Stimulated activated naive CD8-positive, alpha-beta T cell treated with anti-CD3 and anti-CD28 coated beads, Interleukin-15, Interleukin-2, amounts not matched to agents 100 U/mL and 50 U/mL, for 24 hours (primary cell): ENCODE measurements at places on chromosomes 6 and 20.

DNA sequence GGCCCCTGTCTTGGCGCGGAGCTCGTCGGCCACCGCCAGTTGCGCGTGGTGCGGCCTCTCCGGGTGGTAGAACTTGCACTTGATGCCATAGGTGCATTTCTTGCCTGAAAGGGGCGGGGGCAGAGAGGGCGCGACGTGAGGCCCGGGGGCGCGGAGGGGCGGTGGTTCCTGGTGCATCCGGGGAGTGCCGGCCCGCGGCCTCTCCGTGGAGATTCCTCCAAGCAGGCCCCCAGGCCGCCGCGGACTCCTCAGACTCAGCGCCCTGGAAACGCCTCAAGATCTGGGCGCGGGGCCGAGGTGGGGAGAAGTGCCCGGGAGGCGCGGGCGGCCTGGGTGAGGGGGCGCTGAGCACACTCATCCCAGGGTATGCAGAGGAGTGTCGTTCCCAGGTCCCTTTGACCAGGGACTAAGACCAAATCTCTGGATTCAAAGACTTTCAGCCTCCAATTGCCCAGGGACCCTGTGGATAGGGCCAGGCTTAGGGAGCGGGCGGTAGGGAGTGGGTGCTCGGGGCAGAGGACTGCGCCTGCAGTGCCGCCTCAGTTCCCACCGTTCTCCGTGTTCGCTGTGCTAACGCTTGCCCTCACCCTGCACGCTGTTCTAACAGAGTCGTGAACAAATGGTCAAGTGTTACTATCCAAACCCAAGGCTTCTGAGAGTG lies 33.3 kb downstream of the ZC3H12D start:
- peak; percentile 33 for DNase-seq

DNA sequence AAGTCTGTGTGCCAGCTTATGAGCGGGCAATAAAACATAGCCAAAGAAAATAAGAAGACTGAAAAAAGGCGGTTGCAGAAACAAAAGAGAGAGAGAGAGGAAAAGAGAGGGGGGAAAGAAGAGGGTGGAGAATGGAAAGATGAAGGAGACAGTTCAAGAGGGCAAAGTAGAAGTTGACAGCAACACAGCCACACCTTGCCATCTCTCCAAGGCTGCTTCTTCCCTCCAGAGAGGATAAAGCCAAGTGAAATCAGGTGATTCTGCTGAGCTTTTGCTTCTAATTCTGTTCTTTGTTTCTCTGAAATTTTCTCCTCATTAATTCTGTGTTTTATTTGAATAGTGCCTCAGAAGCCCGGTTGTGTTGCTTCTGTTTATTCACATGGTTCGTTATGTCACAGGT lies 48.5 kb downstream of the PTPRK start:
- DNase-seq: no peak

- DNase-seq: no peak
Observed at GRCh38 chr20:56788671-56789610, 159.8 kb downstream of the TFAP2C start.

DNA sequence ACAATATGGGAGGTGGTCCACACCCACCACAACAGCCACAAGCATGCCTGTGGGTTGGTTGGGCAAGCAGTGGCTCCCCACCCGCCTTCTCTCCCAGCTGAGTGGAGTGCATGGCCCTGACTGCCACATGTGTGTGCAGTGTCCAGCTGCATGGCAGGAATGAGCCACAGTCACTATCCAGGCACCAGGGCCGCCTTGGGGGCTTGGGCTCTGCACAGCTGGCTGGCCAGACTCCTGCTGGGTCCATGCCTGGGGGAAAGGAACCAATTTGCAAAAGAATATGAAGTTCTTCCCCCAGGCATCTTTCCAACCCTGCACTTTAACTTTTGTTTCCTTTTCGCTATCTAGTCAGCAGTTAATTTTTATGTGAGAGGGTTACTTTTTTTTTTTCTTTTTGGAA lies 11.6 kb upstream of the ASCC3 start:
- DNase-seq: no peak

GRCh38 chr6:142935553-142936517 lies 9.1 kb downstream of the HIVEP2 start:
- DNase-seq: peak; percentile 40

- DNase-seq: no peak
Observed at GRCh38 chr20:45835329-45835765, 1.7 kb downstream of the SNX21 start.

GRCh38 chr6:22873513-22874136 lies 304.3 kb downstream of the HDGFL1 start:
- no peak for DNase-seq

- DNase-seq: peak; percentile 7
Observed at GRCh38 chr6:115838763-115839401, 221.8 kb downstream of the FRK start.

- DNase-seq: no peak
Observed at GRCh38 chr6:45455408-45455807, 77.7 kb upstream of the SUPT3H start.

- no peak for DNase-seq
Observed at GRCh38 chr6:35470663-35471120, 2.5 kb downstream of the RPL10A start.

GRCh38 chr20:19977373-19977770 lies 39.8 kb upstream of the NAA20 start:
- no peak for DNase-seq

GRCh38 chr6:2129182-2129621 lies 116.2 kb downstream of the GMDS start:
- DNase-seq: no peak

- no peak for DNase-seq
Observed at GRCh38 chr6:53318429-53318828, 30.3 kb downstream of the ELOVL5 start.

DNA sequence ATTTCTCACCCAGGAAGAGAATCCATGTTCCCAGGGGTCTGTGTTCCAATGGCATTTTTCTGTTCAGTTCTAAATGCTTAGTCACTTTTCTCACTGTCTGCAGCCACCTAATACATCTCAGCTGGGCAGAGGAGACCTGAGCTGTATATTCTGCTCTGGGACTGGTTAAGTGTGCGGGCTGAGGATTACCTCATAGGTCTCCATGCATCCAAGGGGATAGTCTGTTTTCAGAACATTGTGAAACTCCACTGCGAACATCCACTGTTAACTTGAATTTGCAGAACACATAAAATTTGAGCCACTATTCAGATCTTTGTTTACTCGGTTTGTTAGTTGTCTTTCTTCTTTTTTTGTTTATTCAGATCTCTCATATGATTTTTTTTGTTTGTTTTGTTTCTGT lies 947.1 kb downstream of the TFAP2A start:
- DNase-seq: no peak

DNA sequence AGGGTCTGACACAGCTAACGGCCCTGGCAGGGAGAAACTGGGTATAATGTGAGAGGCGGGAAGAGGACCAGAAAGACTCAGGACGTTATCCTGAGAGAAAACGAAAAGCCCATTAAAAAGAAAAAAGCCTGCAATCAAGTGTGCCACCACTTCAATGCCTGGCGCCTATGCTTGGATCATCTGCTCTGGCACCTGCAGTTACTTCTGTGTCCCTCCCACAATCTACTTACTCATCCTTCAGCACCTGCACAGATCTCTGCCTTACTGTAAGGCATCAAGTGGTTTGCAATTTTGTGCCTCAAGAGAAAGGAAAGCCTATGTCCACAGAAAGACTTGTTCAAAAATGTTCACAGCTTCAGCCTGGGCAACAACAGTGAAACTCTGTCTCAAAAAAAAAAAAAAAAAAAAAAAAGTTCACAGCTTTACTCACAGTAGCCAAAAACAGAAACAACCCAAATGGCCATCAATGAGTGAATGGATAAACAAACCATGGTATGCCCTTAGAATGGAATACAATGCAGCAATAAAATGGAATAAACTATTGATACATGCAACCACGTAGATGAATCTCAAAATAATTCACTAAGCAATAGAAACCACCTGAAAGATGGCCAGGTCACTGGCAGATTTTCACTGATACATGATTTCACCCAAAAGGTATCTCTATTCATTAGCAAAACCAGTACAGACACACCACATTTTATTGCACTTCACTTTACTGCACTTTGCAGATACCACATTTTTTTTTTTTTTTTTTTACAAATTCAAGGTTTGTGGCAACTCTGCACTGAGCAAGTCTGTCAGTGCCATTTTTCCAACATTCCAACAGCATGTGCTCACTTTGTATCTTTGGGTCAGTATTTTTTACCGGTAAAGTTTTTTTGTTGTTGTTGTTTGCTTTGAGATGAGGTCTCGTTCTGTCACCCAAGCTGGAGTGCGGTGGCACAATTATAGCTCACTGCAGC lies 48.6 kb downstream of the ABHD12 start:
- no peak for DNase-seq

- DNase-seq: no peak
Observed at GRCh38 chr20:10347086-10347880, 86.7 kb downstream of the MKKS start.

GRCh38 chr20:32387252-32387651 lies 29.1 kb downstream of the ASXL1 start:
- DNase-seq: no peak

DNA sequence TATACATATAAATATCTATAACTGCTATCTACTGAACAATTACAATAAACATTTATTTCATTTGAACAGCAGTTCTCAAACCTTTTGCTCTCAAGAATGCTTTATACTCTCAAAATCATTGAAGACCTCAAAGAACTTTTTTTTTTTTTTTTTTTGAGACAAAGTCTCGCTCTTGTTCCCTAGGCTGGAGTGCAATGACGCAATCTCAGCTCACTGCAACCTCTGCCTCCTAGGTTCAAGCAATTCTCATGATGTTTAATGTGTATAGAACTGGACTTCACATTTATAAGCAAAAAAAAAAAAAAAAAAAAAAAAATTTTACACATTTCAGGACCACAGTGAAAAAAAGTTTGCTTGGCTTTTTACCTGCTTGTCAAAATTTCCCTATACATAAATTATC lies 11.7 kb downstream of the UBE2V1 start:
- no peak for DNase-seq

DNA sequence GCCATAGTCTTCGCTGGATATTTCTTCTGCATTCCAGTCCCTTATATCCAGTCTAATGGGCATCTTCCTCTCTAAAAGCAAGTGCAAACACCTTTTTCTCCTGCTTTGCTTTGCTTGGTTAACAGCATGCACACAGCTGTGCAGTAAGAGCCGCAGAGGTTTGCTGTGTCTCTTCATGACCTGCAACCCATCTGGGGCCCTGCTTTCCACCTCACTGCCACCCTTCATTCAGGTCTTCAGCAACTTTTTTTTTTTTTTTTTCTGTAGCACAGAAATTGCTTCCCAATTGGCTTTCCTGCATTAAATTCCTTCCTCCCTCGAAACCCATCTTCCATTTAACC lies 14.4 kb downstream of the NEDD9 start:
- DNase-seq: no peak

- no peak for DNase-seq
Observed at GRCh38 chr20:33280000-33280680, 2.9 kb upstream of the BPIFB1 start.

- no peak for DNase-seq
Observed at GRCh38 chr20:10236540-10237533, 18.2 kb downstream of the SNAP25 start.

DNA sequence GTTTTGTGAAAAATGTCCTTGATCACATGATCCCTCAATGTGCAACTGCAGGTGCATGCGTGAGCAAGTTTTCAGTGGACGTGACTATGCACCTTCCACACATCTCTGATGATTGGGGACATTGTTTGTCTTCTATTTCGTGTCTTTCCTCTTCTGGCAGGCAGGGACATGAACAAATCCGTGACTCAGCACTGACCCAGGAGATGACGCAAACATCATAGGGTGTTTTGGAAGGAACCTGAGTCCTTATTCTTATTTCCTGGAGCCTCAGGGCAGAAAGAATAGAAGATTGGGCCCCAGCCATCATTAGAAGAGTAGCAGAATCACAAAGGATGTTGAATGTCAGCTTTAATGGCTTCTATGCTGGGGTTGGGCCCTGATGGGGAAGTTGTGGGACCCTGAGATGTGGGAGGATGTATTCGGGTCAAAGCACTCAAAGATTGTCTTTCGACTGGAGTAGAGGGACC lies 11.9 kb upstream of the SIRPD start:
- no peak for DNase-seq
